Renal cortical epithelial cell (primary cell): ENCODE measurements at places on chromosomes 7 and 10. TPM values are rescaled to one million over a fixed set of nuclear protein-coding genes. Genes with fewer than 3 reads are reported as not detected.
A peak's percentile ranks its signal among the peaks of the same experiment; 100 is the strongest.

DNA sequence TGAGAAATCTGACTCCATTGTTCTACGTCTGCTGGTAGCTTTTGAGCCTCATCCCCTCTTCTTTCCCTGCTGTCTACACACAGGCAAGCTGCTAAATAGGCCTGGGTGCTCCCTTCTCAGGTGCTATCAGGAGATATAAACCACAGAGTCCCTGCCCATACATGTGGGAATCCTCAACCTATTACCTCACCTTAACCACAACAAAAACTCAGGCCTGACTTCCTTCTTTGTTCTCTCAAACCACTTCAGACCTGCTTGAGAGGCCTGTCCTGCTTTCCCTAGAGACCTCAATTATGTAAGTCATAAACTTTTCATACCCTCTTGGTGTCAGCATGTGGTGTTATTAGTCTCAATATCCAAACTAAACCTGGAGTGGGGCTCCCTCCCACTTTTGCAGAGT lies 75.0 kb upstream of the MAGI2 start:
- peak; percentile 45 for DNase-seq

DNA sequence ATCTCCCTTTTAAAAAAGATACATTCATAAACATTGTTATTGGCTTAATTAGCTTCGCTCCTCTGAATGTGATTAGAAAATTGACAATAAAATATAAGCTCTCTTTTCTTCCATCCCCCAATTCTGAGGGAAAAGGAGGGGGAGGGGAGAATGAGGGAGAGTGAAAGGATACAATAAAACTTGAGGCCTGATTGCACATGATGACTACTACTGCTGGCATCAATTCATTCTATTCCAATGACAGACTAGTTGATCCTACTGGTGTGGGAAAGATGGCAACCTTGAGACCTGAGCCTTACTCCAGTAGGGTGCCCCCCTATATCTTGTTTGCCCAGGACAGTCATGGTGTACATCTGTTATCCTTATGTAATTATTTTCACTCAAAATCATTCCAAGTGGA lies 4.5 kb upstream of the IQUB start:
- DNase-seq = peak; percentile 53

Gene AQP1
- total RNA-seq = 4.4 and 33.0 TPM in 2 replicates

- peak; percentile 81 for DNase-seq
Observed at GRCh38 chr7:47757921-47758411, 176.1 kb upstream of the TNS3 start.

DNA sequence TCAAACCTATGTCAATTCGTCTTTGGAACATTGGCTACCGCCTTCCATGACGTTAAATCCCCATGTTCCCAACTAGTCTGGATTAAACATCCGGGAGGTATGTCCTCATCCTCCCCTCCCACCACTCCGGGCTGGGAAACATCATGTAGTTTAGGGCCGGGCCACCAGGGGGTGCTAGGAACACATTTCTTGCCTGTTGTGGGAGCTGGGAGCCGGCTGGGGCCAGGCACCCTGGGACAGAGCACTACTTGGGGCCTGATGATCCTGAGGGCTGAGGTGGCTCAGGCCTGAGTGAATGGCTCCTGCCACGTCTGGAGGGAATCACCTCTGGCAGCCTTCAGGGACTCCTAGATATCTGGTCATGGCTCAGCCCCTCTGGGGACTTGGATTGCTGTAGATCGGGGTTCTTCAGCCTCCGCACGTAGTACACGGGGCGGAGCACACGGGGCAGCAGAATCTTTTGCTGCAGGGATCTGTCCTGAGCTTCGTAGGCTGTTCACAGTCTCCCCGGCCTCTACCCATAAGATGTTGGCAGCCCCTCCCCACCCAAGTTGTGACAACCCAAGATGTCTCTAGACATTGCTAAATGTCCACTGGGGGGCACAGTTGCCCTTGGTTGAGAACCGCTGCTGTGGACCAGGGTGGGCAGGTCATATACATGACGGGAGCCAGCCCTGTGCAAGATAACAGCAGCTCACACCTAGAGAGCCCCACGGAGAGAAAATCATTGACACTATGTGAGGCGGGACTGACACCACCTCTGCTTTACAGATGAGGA lies 141.2 kb upstream of the ZNF716 start:
- no peak for DNase-seq

Gene CTAGE8
- 2.3 and 3.9 TPM in 2 replicates for total RNA-seq

DNA sequence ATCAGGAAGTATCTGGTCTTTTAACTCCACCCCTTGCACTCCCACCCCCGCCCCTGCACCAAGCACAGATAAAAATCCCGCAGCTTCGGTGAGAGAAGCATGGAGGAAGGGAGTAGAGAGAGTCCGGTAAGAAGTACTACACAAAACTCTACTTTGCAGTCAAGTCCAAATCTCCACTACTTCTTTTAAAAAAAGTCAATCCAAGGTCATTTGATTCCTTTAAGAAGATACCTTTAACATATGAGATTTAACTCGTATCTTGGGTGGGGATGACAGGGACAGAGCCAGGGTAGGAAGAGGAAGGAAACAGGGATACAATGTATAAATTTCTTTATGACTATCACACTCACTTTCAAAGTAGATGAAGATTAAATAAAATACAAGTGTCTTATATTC lies 132.1 kb downstream of the NRBF2 start:
- peak; percentile 54 for DNase-seq
